Globus pallidus (tissue), 1 donor: ENCODE measurements at places on chromosomes 5 and 9.

- DNase-seq, result no peak
These were observed 128.1 kb upstream of the BOD1 start for GRCh38 chr5:173744551-173744950.

DNA sequence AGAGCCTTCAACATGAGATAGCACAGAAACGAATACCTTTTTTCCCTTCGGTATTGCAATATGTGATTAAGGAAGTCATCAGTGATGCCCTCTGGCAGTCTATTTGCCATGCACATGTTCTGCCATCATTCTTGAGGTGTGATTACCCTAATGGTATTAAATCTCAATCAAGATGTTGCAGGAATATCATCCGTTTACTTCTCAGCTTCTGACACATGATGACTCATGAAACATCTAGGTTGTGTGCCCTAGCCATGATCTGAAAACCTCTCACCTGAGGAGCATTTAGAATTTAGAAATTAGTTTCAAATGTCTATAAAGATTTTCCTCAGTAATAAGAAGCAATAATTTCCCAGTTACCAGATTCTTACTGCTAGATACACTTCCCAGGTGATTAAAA lies 209.1 kb downstream of the ADGRV1 start:
- no peak for DNase-seq

- peak; percentile 17 for DNase-seq
These were observed 55.3 kb downstream of the TRPC7 start for GRCh38 chr5:136309932-136310598.

GRCh38 chr9:136483589-136484152 lies 831 bp upstream of the SEC16A start:
- DNase-seq, result peak; percentile 89

DNA sequence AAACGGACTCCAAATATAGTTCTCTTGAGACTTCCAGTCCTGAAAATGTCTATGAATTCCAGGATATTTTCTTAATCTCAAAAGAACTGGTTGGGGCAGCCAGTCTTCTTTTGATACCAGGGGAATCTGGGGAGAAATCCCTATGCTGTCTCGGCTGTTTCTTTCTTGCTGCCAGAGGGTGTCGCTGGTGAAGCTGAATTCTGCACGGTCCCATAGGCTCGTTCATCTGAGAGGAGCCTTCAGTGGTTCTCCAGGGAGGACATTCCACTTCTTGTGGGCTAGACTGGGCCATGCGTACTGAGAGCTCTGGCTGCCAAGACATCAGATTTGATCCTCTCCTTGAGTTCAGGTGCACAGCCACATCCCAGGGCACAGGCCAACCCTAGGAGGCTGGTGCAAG lies 155.0 kb upstream of the CLINT1 start:
- DNase-seq, result peak; percentile 25

- peak; percentile 69 for DNase-seq
These were observed 30.7 kb downstream of the IFNW1 start for GRCh38 chr9:21110708-21111576.

- no peak for DNase-seq
These were observed 16.3 kb downstream of the FAM163B start for GRCh38 chr9:133592731-133593409.

DNA sequence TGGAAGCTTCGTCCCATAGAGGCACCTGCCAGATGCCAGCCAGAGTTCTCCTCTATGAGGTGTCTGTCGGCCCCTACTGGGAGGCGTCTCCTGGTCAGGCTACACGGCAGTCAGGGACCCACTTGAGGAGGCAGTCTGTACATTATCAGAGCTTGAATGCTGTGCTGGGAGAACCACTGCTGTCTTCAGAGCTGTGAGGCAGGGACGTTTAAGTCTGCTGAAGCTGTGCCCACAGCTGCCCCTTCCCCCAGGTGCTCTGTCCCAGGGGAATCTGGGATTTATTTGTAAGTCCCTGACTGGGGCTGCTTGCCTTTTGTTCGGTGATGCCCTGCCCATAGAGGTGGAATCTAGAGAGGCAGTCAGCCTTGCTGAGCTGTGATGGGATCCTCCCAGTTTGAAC lies 70.8 kb downstream of the NDUFS4 start:
- no peak for DNase-seq

GRCh38 chr5:32990593-32991420 lies 279.7 kb downstream of the NPR3 start:
- DNase-seq, result no peak

DNA sequence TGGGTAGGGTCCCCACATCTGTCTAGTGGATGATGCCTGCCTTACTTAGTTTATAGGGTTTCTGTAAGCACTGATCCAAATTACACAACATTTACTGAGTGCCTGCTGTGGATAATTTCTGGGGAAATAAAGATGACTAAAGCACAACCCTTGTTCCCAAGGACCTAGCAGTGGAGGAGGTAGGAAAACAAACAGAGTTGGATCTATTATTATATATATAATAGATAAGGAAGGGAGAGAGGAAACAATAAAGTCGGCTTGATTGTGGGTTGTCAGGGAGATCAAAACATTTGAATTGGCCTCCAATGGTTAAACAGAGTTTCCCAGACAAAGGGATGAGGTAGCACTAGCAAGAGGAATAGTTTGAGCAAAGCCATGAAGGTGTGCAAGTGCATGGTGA lies 14.0 kb downstream of the IL33 start:
- no peak for DNase-seq

GRCh38 chr9:71607461-71607881 lies 160.8 kb downstream of the CEMIP2 start:
- no peak for DNase-seq

DNA sequence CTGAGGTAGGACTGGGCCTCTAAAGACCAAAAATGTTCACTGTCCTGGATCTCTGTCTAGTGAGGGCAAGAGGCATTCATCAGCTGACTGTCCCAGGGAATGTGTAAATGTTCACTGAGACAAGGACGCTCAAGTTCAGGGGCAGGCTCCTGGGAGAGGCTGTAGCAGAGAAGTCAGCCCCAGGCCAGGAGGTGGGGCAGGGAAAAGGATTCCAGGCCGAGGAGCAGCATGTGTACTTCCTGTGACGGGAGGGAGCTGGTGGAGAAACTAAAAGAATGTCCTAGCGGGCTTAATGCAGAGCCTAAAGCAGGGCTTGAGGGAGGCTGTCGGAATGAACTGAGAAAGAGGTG lies 205.8 kb downstream of the GABBR2 start:
- DNase-seq, result no peak

DNA sequence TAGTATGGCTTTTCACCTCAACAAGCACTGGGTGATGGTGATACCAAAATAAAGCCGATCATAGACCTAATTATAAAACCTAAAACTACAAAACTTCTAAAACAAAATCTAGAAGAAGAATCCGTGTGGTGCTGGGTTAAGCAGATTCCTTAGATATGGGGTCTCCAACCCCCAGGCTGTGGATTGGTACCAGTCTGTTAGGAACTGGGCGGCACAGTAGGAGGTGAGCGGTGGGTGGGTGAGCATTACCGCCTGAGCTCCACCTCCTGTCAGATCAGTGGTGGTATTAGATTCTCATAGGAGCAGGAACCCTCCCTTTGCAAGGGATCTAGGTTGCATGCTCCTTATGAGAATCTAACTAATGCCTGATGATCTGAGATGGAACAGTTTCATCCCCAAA lies 33.2 kb downstream of the MRPS27 start:
- DNase-seq, result no peak

- no peak for DNase-seq
These were observed 2.3 kb downstream of the COL27A1 start for GRCh38 chr9:114157516-114158176.

DNA sequence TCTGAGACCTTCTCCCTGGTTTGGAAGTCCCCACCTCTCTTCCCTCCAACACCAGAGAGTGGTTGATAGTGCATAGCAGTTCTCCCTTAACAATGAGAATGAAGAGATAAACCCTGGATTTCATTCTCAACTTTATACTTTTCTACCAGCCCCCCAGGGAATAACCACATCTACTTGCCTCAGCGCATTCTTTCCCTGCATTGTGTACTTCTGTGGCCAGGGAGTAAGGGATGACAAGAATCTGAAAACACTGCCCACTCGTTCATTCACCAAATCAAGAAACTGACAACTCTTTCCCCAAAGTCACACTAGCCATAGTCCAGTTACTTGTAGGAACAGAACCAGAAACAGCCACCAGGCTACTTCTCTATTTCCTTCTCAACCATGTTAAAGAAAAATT lies 46.0 kb upstream of the SPIN1 start:
- no peak for DNase-seq

GRCh38 chr9:129907201-129907600 lies 71.9 kb downstream of the USP20 start:
- DNase-seq, result no peak

DNA sequence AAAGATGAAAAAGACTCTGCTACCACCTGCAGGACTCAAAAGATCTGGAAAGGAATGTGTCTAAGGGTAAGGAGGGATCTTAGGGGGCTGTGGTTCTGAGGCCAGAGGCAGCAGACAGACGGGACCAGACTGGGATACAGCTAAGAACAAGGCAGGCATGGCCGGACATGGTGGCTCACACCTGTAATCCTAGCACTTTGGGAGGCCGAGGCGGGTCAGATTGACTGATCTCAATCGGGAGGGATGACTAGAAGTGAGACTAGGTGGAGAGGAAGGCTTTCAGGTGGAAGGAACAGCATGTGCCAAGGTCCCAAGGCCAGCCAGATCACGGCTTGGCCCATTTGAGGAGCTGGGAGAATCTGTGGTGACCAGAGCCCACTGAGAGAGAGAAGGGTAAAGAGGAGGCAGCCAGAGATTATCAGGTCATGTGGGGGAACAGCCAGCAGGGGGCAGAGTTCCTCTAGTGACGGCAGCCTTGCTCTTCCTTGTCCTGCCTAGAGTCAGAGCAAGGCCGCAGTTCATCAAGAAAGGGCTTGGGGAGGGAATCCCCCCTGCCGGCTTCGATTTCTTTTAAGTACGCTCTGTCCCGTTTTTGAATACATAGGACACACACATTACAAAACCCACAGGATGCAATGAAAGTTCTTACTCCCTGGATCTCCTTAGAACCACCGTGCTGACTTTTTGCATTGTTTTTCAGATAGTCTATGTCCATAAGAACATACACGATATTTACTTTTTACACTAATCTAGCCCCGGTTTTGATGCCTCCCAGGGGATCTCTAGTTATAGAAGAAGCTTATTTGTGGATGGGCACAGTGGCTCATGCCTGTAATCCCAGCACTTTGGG lies 2.6 kb upstream of the OLFML2A start:
- DNase-seq, result peak; percentile 77

- DNase-seq, result no peak
These were observed 262.1 kb upstream of the RPS23 start for GRCh38 chr5:82540301-82540700.

DNA sequence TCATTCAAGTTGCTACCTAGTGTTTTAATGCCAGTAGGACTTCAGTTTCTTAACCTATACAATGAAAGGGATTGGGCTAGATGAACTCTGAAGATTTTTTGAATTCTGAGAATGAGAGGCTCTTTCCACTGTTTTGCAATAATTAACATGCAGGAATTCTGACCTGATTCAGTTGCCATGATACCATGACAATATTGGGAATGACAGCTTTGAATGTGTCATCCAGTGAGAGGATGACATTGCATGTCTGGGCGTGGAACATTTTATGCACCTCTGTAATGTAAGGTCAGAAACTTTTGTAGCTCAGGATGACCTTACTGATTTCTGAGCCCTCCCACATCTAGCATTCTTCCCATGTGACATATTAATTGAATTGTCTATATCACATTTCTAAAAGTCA lies 30.6 kb upstream of the SPINK5 start:
- DNase-seq, result no peak

DNA sequence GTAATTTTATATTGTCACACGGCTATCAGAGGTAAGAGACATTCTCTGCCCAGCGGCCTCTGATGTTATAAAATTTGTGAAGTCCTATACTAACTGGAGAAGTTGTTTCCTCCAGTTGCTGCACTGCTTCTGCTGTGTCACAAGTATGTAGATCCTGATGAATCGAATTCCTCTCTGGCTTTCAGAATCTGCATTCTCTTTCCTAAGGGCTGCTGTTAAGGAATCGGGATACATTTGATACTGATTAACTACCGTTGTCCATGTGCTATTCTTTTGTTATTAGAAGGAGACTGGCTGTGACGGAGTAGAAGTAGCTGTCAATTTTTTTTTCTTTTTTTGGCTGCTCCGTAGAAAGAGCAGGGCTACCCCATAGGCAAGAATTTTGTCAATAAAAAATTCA lies 81.7 kb upstream of the LRRC70 start:
- no peak for DNase-seq

DNA sequence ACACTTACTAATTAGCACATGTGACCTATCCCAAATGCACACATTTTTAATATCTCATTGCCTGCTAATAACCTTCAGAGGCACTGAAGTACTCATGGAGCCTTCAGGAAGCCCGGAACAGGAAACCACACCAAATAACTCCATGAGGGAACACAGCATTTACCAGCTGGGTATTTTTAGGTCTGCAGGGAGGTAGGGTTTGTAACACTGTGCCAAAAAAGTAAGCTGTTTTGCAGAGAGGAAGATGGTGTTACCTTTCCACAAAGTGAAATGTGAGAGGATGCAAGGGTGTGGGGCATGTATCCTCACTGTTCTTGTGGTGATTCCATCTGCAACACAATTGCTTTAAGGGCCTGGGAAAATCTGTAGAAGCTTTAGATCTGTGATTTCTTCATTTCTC lies 64.4 kb downstream of the NUDT12 start:
- no peak for DNase-seq

- DNase-seq, result no peak
These were observed 134.6 kb downstream of the OLFM1 start for GRCh38 chr9:135221951-135222631.

- DNase-seq, result no peak
These were observed 102.1 kb upstream of the RANBP3L start for GRCh38 chr5:36403632-36404311.

DNA sequence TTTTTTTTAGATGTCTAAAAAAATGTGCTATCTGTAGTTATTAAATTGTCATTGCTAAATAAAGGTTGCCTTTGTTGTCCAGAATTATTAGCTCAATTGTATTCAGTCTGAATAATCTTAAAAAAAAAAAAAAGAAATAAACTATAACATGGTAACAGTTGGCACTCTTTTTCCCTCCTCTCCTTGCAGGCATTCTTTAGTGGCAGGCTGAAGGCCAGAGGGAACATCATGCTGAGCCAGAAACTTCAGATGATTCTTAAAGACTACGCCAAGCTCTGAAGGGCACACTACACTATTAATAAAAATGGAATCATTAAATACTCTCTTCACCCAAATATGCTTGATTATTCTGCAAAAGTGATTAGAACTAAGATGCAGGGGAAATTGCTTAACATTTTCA lies 87.6 kb upstream of the FAM170A start:
- peak; percentile 37 for DNase-seq

GRCh38 chr5:59040804-59041201 lies 457.9 kb downstream of the RAB3C start:
- no peak for DNase-seq

DNA sequence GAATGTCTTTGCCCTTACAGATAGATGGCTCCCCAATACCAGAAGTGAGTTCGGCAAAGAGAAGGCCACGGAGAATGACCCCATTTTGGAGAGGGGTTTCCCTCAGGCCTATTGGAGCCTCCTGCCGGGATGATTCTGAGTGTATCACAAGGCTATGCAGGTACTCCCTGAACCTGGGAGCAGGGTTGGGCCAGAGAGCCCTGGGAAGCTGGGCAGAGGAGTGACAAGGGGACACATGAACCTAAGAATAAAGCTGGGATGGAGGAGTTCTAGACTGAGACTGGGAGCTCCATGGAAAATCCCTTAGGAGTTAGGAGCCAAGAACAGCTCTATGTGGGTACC lies 433 bp downstream of the LEAP2 start:
- no peak for DNase-seq
